ENCODE measurements at places on chromosomes 5 and 9.

DNA sequence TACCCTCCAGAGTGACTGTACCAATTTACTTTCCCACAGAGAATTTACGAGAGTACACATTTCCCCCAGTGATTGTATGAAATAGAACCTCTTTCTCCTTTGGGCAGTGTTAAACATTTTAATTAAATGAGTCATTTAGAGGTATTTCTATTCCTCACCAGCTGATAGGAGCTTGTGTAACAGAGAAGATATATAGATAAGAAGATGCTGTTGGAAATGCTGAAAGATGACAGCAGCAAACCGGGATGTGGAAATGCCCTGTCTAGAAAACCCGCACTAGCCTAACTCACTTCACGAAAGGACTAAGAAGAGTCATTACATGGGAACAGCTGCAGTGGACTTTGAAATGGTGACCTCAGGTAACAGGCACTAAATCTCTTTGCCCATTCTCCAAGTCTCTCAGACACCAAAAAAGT lies 68.3 kb downstream of the LPAR1 start:
- no peak for DNase-seq

DNA sequence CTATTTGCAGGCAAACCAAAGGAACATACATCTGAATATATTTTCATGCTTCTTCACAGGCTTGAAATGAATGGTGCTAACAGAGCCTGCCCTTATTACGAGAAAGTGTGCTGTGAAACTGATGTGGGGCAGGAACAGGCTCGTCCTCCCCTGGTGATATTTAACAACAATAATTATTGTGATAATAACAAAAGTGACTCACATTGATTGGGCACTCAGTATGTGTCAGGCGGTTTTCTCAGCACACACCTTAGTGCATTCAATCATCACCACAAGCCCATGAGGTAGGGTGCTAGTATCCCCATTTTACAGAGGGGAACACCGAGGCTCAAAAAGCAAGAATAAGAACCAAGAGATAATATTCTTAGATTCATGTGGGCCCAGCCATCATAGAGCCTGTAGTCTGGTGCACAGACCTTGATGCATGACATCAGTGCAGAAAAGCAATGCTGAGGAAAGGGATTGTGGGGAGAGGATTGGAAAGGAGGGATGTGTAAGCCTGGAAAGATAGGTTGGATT lies 18.1 kb upstream of the BOD1 start:
- no peak for DNase-seq

DNA sequence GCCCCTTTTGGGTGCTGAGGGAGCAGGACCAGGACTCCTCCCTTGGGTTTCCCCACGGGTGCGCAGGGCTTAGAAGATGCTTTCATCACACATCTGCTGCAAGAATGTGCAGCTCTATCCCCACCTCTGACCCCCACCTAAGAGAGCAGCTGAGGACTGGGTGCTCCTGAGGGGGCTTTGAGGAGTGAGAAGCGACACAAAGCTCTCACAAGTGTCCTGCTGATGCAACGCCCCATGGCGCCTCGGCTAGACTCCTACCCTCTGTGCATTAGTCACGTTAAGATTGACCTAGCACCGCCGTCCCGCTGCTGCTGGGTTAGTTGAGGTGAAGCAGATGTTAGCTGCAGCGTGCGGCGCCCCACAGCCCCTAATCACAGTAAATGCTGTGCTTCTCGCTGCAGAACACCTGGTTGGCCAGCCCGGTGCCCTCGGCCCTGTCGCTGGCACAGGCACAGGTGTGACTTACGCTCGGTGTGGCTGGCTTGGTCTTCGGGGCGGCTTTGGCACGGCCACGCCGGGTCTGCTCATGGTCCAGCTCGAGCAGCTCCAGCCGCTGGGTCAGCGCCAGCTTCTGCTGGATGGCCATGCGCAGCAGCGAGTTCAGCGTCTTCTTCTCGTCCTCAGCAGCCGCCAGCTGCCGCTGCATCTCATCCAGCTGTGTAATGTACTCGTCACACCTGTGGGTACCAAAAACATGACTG lies 45.0 kb upstream of the IPPK start:
- DNase-seq: no peak

GRCh38 chr5:140044041-140044440 lies 942 bp upstream of the NRG2 start:
- no peak for DNase-seq

GRCh38 chr9:5452286-5452609 lies 1.9 kb downstream of the CD274 start:
- DNase-seq: no peak

- DNase-seq: no peak
Observed at GRCh38 chr5:135735831-135736230, 98.6 kb upstream of the SLC25A48 start.

GRCh38 chr5:53302529-53302928 lies 177.9 kb upstream of the FST start:
- no peak for DNase-seq

DNA sequence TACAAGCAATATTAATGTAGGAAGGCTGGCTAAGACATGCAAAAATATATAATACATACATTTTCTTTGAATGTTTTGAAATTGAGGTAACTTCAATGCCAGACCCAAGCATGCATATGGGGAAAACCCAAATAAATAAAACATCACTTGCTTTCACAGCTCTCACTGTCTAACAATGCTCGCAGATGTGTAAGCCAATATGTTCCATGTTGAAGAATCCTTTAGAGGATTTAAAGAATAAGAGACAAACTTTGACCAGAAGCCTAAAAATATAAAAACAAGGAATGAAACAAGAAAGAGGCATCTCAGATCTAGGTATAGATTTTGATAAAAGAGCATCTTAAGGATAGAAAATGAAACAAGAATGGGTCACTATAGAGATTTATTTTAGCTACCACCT lies 354.2 kb downstream of the CDH10 start:
- DNase-seq: no peak

DNA sequence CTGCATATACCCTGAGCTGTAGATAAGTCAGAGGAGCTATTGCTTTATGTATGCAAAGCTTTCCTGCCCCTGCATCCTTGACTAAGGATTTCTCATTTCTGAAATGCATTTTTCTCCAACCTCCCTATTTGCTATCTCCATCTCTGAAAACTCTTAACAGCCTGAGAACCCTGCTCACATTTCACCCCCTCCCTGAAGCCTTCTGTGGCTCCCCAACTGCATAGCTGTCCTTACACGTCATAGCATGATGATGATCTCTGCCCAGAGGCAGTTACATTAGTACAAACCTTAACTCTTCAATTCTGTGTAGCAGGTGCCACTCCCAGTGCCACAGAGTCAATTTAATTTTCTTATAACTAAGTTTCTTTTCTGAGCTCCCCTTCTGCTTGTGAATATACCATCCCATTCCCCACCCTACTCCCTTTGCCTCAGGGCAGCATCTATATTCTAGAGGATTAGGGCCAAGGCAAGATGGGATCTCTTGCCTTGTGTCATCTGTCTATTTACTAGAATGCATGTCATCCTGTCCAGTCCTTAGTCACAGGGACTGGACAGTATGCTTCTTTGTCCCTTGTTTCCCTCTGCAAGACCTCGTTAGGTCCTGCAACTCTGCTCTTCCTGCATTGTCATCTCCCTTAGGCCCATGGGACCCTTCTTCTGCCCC lies 149.7 kb upstream of the SPRY4 start:
- no peak for DNase-seq

DNA sequence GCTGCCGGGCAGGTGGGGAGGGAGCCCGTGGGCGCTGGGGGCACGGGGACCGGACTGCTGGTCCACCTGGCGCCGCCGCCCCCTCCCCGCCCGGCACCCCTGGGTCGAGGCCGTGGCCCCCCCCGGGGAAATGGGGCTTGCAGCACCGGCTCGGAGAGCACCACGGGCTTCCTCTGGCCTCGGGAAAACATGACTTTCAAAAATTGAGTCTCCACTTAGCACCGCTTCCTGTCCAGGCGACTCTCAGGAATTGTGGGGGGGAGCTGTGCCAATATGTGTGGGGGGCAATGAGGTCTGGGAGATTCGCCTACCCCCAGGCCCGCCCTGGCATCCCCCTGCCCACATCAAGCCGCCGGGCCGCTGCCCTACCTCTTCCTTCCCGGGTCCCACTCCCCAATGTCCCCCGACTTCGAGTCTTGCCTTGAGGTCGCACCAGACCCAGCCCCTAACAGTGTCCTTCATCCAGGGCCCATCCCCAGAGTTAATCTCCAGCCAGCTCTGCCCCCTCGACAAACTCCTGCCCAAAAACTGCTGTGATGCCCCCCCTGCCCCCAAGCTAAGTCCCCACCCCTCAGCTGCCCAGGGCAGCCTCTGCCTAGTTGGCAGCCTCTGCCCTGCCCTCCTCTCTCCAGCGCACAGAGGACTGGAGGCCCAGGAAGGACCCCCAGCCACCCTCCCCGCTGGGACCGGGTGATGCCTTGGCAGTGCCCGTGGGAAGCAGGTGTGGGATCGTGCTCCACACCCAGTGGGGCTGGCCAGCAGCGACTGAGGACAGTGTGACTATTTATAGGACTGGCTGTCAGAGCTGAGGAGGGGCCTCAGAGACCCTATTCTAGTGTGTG lies 3.9 kb downstream of the EGFL7 start:
- DNase-seq: no peak

GRCh38 chr9:69086769-69087168 lies 51.2 kb downstream of the FXN start:
- no peak for DNase-seq

DNA sequence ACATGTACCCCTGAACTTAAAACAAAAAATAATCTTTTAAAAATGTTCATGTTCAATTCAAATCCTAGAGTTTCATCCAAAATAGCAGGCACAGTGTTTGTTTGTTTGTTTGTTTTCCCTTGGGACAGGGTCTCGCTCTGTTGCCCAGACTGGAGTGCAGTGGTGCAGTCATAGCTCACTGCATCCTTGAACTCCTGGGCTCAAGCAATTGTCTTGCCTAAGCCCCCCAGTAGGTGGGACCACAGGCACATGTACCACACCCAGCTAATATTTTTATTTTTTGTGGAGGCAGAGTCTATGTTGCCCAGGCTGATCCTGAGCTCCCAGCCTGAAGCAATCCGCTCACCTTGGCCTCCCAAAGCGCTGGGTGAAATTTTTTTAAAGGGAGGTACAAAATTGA lies 5.0 kb upstream of the POLR1E start:
- no peak for DNase-seq

GRCh38 chr9:105836936-105837660 lies 142.8 kb downstream of the TMEM38B start:
- DNase-seq: no peak
